ENCODE measurements at places on chromosomes 11 and 22.

- peaks cover 6% of the 10 kb centered on the region for H3K36me3 ChIP-seq
- H3K4me1 ChIP-seq, result peaks cover 38% of the 10 kb centered on the region
- no peaks in the 10 kb centered on the region for H3K27me3 ChIP-seq
- no peak for DNase-seq
- H3K4me3 ChIP-seq, result no peak overlapping the region
Measured at GRCh38 chr11:95913830-95914615, 9.9 kb downstream of the MTMR2 start.

DNA sequence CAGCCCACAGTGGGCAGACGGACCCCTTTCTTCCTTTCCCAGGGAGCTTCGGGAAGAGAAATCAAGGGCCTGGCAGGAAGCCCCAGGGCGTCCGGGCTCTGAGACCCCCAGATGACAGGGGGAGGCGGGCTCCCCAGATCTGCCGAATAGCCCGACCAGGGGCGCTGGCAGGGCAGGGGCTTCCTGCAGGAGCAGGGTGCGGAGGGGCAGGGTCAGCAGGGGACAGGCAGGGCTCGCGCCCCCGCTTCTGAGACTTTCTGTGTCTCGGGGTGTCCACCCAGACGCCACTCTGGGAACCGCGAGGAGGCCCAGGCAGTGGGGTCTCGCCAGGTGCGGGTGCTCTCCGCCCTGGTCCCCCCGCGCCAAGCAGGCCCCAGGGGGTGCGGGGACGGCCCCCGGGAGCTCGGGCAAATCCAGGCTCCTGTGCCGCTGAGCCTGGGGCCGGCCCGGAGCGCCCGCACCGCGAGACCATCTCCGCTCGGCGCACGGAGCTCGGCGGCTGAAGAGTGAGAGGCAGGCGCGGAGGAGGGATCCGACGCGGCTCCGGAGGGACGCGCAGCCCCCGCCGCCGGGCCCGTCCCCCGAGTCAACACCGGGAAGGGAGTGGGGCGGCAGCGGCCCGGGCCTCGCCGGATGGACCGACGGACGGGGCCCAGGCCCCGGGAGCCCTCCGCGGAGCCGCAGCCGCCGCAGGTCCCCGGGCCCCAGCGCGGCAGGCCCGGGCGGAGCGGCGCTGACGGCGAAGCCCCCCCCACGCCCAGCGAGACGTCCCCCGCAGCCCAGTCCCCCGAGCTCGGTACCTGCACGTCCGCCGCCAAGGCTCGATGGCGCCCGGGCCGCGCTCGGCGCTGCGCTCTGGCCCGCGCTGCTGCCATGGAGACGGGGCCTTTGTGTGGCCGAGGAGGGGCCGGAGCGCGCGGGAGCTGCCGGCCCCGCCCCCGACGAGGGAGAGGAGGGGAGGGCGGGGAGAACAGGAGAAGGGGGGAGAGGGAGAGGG, at the start of gene PLXNB2:
Gene PLXNB2, minus strand, starts transcription at position 894 of the 997 bp plus-strand sequence. CDS start 17,062 bp downstream, outside the sequence.
- H3K27ac ChIP-seq, result no peak within 1 kb of the TSS
- H3K27me3 ChIP-seq, result peaks cover 6% of the 10 kb centered on the region
- no peaks in the 10 kb centered on the region for H3K36me3 ChIP-seq
- peaks cover 15% of the 10 kb centered on the region for H3K4me1 ChIP-seq
- DNase-seq, result peak; percentile 53
- no peak within 1 kb of the TSS for H3K4me3 ChIP-seq

GRCh38 chr11:73406619-73407018, 30.4 kb downstream of the RELT start:
- H3K4me3 ChIP-seq, result no peak overlapping the region
- peak overlapping the region; percentile 52 for H3K27ac ChIP-seq
- no peaks in the 10 kb centered on the region for H3K36me3 ChIP-seq
- DNase-seq, result no peak

DNA sequence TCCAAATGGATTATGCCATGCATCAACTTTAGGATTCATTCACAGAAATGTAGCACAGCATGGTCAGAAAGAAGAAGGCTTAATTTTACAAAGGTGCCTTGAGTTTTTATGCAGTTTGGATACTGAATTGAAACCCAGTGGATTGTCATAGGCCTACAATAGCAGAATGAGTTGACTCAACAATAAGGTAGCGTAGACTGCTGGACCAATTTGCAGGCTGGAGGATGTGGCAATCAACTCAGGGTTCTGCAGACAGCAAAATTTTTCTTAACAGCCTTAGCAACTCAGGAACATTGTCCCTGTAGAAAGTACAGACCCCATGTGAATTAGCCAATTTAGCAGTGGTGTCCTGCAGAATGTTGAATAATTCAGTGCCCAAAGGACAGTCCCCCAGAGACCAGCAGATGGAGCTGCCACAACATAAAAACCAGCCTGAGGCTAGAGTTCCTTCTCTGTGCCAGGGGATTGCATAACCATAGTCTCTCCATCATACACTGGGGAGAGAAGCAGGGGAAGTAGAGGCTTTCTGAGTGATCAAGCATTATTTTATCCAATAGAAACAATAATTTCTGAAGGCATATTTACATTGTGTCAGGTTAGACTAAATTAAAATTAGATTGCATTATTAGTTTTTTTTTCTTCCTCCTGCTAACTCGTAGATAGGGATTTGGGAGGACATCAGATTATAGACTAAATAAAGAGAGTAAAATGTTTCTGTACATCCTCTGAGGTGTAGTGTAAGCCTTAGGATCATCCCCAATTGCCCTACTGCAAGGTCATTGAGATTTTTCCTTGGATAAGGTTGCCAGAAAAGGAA, 20.3 kb upstream of the MRPL17 start:
- no peaks in the 10 kb centered on the region for H3K27me3 ChIP-seq
- H3K4me3 ChIP-seq, result no peak overlapping the region
- H3K27ac ChIP-seq, result no peak overlapping the region
- peaks cover 6% of the 10 kb centered on the region for H3K4me1 ChIP-seq
- DNase-seq, result no peak

DNA sequence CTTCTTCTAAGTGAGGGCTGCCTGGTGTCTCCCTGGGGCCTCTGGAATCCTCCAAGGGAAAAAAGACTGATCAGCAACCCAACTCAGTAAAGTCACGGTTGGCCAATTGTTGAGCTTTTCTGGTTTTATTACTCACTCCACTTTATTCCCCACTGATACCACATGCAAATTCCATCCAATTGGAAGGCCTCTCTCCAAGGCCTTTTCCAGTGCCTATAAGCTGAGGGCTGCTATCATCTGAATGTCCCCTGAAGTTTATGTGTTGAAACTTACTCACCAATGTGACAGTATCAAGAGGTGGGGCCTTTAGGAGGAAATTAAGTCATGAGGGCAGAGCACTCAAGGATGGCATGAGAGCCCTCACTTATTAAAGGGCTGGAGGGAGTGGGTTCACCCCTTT, 463.3 kb downstream of the BUD13 start:
- no peaks in the 10 kb centered on the region for H3K36me3 ChIP-seq
- no peak overlapping the region for H3K4me3 ChIP-seq
- no peak for DNase-seq

DNA sequence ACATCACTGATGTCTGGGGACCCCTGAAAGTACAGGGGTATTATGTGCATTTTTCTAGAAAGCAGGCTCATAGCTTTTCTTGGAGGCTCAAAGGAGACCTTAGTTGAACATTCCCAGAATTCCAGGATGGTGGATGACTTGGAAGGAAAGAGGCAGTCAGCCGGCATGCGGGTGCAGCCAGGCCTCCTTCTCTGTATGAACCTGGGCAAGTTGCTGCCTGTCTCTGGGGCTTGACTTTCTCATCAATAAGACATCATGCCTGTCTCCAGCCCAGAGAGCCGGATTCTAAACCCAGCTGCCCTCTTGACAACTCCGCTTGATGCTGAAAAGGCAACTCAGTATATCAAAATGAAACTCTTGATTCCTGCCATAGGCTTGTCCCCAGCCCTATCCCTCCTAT, 12.6 kb downstream of the MS4A15 start:
- H3K4me3 ChIP-seq, result no peak overlapping the region
- no peak for DNase-seq
- H3K27me3 ChIP-seq, result peaks cover 6% of the 10 kb centered on the region
- no peaks in the 10 kb centered on the region for H3K36me3 ChIP-seq
- H3K4me1 ChIP-seq, result peaks cover under 1% of the 10 kb centered on the region

DNA sequence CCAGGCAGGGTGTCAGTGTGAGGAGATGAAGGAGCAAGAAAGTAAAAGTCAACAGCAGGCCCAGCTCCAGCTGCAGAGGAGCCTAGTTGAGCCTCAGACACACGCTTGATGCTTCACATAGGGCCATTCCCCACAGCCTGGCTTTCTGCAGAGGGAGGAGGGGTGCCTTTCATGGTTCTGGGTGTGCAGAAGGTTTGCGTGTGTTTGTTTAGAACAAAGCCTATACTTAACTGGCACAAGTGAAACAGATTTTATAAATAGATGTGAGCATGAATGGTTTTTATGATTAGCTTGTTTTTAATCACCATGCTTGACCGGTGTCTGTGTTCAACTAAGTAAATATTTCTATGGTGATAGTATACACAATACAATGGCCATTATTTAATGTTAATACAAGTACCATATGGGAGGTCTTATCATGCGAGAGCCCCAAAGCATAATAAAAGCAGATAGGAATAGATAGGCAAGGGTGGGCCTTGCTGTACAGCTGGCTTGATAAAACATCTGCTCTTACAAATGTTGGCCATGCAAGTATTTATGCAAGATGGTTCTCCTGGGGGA, 290.2 kb downstream of the ETS1 start:
- peak overlapping the region; percentile 88 for H3K27ac ChIP-seq
- no peaks in the 10 kb centered on the region for H3K27me3 ChIP-seq
- no peak overlapping the region for H3K4me3 ChIP-seq

DNA sequence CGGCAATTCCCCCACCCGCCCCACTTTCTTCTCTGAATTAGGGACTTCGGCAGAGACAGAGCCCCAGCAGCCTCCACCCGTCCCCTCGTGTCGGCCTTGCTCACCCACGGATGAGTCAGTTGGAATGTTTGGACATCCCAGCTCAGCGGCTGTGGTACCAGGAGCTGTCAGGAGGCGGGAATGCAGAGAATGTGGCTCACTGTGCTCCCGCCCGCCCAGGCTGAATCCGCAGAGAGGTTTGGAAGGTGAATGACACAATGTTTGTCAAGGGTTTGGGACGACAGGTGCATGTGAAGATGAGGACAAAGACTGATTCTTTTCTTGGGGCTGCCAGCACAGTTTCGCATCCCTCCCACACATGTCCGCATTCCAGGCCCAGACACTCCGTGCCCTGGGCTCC, 39.6 kb downstream of the LIF start:
- H3K4me1 ChIP-seq, result peaks cover 10% of the 10 kb centered on the region
- H3K36me3 ChIP-seq, result no peaks in the 10 kb centered on the region
- H3K27ac ChIP-seq, result no peak overlapping the region
- H3K27me3 ChIP-seq, result no peaks in the 10 kb centered on the region
- DNase-seq, result no peak

DNA sequence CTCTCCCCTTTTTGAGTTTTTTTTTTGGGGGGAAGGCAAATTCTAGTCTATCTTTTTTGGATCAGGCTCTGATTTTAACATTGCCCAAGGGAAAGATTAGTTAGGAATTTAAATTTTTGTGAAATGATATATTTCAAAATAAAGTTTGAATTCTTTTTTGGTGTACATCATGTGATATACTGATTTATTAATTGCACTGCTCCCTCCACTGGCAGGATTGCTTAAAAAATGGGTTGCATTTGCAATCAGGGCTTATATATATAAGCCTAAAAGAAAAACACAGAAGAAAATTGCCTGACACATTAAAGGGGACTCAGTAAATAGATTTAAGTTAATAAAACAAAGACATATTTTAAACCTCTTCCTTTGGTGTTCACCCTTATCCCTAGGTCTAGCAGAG, 1.2 kb downstream of the DYNC2H1 start:
- DNase-seq, result no peak
- H3K27me3 ChIP-seq, result no peaks in the 10 kb centered on the region
- peak overlapping the region; percentile 86 for H3K4me3 ChIP-seq
- peaks cover 16% of the 10 kb centered on the region for H3K4me1 ChIP-seq
- no peaks in the 10 kb centered on the region for H3K36me3 ChIP-seq
- no peak overlapping the region for H3K27ac ChIP-seq

DNA sequence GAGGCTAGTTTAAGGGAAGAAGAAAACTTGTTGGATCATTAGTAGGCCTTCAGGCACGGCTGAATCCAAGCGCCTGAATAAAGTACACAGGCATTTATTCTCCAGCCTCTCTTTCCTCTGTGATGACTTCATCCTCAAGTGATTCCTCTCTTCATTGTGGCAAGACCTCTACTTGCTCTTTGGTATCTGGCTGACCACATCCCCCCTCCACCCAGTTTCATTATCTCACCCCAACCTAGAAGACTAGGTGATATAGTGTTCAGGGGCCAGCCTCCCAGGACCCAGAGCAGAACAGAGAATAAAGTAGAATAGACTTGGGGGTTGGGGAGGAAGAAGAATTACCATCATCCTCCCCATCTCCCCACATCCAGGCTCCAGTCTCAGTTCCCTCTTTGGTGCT, 189.3 kb downstream of the MIAT start:
- DNase-seq, result no peak
- no peaks in the 10 kb centered on the region for H3K4me1 ChIP-seq
